ENCODE measurements at places on chromosomes 16 and 17.

GRCh38 chr17:28480799-28481571 lies 7.5 kb downstream of the SLC13A2 start:
- DNase-seq: no peak

DNA sequence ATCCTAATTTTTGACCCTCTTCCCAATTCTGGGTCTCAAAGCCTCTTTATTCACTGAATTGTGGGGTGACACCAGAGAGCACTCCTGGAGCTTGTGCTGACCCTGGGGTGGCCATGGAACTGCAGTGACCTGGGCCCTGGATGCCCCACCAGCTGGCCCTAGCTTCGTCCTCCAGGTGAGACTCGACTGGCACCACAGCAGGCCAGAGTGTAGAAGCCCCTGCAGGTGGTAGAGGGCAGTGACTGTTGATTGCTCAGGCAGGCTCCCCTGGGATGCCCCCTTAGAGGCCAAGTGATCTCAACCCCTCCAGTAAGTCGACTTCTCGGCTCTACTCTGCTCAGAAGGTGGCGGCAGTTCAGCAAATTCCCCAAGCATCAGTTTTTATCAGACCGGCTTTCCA lies 6.4 kb downstream of the FA2H start:
- DNase-seq: no peak

DNA sequence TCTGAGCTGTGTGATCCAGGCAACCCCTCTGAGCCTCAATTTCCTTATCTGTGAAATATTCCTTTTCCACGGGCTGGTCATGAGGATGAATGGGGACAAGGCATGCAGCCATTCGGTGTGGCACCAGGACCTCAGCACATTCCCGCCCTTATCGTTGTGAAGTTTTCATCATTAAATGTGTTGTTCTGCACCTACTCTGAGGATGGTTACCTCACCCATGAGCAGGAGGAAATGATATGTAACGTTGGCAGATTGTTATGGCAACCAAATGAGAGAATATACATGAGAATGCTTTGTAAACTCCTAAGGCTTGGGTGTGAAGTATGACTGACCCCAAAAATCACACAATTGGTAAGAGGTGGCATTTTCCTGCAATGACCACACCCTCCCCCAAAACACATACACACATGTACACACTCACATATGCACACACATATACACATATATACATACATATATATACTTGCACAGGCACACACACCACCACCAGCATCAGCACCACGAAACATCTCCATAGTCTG lies 39.5 kb downstream of the SMARCE1 start:
- DNase-seq: no peak

GRCh38 chr17:77106874-77107358 lies 33.9 kb upstream of the SEC14L1 start:
- DNase-seq: no peak

- DNase-seq: no peak
These were observed 61.0 kb downstream of the RPH3AL start for GRCh38 chr17:291587-291986.

- no peak for DNase-seq
These were observed 108.9 kb upstream of the IRX5 start for GRCh38 chr16:54821731-54822130.

DNA sequence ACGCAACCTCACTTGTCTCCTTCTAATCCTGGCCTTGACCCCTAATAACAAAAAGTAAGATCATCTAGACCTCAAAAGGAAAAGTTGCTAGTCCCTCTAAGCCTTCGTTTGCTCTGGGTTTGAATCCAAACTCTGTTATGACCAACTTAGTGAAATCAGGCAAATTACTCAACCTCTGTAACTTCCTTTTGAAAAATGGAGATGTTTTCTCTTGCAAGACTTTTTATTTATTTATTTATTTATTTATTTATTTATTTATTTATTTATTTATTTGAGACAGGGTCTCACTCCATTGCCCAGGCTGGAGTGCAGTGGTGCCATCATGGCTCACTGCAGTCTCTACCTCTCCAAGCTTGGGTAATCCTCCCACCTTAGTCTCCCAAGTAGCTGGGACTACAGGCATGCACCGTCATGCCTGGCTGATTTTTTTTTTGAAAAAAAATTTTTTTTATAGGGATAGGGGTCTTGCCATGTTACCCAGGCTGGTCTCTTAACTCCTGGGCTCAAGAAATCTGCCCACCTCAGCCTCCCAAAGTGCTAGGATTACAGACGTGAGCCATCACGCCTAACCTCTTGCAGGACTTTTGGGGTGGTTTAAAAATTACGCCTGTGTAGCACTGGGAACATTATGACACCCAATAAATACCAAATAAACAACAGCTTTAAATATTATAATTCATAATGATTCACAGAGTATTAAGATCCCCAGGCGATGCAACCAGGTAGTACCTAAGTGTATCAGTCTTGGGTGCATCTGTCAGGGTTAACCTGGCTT lies 63.4 kb downstream of the PITPNC1 start:
- DNase-seq: no peak

GRCh38 chr16:10616756-10617640 lies 36.6 kb upstream of the EMP2 start:
- peak; percentile 30 for DNase-seq

DNA sequence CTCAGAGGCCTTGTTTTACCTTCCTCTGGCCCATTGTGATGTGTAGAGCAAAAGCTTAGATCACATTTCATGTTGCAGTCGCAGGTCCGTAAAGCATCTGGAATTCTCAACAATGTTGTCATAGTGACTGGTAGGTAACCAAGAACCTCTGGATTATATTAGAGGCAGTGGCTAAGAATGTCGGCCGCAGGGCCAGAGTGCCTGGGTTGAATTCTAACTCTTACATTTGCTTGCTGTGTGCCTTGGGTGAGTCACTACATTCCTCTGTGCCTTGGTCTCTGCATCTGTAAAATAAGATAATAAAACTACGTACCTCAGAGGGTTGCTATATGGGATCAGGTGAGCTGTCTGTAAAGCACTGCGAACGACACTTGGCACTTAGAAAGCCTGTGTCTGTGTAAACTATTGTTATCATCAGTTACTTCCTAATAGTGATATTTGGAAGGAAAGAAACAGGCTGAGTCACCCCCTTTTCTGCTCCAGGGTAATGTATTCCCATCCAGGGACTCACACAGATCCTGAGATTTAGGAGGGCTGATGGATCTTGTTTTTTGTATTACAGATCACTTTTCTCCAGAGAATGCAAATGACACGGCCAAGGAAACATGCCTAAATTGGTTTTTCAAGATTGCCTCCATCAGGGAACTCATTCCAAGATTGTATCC lies 52.2 kb downstream of the VPS35L start:
- DNase-seq: no peak

DNA sequence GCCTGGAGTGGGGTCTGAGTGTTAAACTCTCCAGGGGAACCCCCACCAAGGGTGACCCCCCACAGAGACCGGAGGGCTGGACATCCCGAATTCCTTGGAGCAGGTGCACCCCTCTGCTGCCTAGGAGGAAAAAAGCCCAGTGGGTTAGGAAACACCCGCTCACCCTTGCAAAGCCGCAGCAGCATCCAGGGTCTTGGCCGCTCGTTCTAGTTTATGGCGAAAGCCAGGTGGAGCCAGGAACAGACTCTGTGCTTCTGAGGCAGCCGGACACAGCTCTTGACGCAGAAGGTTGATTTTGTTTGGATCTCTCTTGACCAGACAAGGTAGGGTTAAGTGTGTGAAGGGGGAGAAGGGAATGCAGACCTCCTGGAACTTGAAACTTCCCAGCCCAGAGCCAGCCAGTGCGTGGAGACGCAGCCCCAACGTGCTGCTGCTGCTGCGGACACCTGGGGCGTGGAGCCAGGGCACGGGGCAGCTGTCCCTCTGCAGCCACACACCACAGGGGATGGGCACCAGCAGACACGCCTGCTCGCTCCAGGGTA lies 154.5 kb downstream of the LAT start:
- peak; percentile 48 for DNase-seq

DNA sequence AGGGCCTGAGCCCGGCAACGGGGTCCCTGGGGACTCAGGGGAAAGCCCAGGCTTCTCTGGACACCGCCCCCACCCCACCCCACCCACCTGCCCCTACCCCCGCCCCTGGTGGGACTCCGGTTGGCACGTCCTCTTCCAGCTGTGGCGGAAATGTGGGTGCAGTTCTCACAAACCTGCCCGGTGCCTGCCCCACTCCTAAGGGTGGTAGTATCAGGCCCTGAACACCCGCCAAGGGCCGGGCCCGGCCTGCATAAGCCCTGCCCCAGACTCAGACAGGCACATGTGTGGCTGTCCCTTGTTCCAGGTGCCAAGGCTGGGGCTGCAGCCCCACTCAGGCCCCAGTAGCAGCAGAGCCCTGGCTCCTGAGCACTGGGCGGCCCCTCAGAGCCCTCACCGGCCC lies 58.1 kb downstream of the ACTG1 start:
- no peak for DNase-seq

DNA sequence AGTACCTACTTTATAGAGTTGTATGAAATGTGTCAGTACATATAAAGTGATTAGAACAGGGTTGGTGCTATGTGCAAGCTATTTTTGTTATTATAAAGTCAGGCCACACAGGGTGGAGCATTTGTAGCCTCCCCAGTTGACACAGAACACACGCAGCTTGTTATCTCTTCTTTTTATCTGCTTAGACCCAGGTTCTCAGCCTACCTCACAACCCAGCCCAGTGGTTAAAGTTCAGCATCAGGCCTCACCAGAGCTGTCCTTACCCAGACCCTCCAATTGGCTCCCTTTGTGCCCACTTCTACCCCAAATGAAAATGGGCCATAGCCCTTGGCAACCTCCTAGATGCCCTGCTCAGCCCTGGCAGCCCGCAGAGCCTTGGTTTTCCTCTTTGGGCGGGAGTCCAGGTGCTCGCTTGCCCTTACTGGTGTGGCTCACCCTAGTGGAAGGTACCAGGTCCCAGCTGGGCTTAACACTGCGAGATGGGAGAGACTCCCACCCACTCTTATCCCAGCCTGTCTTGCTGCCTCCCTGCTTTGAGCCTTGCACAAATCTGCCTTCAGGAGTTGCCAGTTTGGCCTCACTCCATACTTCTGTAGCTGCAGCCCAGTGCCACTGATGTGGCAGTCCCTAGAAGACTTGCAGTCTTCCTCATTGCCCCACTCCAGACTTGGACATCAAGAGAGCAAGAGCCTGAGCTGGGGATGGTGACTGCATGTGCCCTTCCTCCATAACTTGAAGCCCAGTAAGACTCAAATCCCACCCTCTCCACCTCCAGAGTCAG lies 1.1 kb upstream of the PIGS start:
- DNase-seq: no peak

DNA sequence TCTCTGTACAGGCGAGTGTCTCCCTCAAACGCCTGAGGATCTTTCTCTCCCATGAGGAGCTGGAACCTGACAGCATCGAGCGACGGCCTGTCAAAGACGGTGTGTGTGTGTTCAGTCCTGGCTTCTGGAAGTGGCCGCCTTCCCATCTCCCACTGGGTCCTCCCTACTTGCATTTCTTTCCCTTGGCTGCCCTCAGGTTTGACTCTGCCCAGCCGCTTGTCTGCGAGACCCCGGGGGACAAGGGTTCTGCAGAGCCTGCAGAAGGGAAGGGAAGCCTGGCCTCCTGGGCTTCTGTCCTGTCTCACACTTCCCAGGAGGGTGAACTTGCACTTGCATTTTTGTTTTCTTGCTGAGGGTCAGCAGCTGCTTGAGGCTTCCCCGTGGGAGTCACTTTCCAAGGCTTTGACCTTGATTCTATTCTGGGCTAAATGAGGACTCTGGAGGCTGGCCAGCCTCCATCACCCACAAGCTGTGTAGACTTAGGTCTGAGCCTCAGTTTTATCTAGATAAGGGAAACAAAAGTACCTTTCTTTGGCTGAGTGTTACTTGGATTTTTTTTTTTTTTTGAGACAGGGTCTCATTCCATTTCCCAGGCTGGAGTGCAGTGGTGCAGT lies 122.3 kb downstream of the ABCC1 start:
- DNase-seq: no peak

GRCh38 chr17:9018726-9019125 lies 2.6 kb upstream of the NTN1 start:
- DNase-seq: no peak

- DNase-seq: no peak
These were observed 162.0 kb downstream of the AATF start for GRCh38 chr17:37110746-37111145.
